Left lung (tissue), 14 donors: ENCODE measurements at places on chromosomes 1 and 21.

DNA sequence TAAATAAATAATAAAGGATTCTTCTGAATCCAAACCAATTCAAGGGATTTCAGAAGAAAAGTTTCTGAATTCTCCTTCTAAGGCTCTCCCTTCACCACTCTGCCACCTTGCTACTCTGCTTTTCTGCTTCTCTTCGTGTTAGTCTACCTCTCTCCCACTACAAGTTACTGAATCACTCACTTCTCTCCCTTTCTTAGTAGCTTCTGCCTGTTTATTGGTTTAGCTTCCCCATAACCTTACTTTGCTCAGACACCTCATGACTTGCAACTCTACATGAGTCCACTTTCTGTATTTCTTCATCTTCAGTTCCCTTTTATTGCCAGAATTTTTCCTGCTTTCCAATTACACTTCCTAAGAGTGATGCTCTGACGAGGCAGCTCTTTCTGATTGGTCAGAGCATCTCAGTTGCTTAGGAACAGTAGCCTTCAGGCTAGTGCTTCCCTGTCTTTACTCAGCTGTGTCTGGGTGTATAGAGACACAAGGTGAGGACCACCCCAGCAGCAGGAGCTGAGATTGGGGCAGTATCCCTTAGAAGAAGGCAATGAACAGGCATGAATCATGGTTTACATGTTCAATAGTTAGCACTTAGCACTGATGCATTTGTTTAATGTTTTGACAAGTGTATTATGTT, 144.6 kb downstream of the SLC30A10 start:
- peak; percentile 11 for DNase-seq

DNA sequence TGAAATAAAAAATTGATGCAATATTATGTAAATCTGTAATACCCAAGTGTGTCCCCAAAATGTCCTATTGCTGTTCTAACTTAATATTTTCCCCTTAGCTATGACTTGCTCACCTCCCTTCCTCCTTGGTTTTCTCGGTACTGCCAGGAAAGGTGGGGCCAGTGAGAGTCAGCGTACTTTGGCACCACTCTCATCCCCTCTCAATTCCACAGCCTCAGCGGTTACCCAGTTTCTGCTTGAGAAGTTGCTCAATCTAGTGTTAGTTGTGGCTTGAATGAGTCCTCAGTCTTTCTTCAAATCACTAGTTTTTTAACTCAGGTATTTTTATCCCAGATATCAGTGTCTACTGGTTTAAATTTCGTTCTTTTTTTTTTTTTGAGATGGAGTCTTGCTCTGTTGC, 32.3 kb downstream of the BCAS2 start:
- DNase-seq: no peak

DNA sequence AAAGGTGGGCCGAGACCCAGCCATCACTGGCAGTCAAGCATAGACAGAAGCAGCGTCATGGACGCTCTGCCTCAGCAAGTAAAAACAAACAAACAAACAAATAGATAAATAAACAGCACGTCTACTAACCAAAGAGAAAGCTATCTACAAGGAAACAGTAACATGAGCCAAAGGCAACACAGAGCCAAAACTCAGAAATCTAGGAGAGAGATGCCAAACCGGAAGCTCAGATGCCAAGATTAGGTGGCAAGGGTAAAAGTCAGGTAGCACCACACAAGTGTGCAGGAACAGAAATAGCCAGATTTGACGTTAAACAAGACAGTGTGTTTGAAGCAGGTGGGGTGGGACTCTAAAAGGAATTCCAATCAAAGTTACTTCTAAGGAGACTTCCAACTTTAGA, 448.3 kb upstream of the NFIA start:
- no peak for DNase-seq

DNA sequence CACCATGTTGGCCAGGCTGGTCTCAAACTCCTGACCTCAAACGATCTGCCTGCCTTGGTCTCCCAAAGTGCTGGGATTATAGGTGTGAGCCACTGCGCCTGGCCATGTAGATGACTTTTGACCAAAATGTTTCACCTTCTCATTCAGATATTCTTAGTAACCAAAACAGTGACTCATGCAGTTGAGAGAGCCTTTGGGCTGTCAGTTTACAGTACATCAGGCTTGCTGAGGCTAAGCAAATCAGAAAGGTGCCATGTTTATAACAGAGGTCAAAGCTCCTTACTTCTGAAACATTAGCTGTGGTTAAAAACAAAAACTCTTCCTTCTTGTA, 21.0 kb downstream of the CNIH4 start:
- no peak for DNase-seq

- no peak for DNase-seq
Measured at GRCh38 chr1:60878323-60878722, 204.0 kb upstream of the NFIA start.

- DNase-seq: no peak
Measured at GRCh38 chr1:230806552-230806951, 59.4 kb downstream of the CAPN9 start.

GRCh38 chr21:29904359-29905282, 35.2 kb downstream of the GRIK1 start:
- DNase-seq: peak; percentile 10

DNA sequence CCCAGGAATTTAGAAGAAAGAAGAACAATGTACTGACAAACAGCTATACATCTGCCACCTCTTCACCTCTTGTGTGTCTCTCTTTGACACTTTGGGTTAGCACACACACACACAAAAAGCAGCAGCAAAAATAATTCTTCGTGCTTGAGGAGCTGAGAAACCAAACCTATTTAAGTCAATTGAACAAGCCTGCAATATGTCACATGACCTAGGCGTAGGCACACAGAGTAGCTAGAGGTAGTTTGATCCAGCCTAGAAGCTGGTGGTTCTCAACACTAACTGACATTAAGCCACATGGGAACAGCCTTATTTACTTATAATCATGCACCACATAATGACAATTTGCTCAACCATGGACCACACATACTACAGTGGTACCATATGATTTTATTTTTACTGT, 32.3 kb downstream of the RRAGC start:
- DNase-seq: no peak

DNA sequence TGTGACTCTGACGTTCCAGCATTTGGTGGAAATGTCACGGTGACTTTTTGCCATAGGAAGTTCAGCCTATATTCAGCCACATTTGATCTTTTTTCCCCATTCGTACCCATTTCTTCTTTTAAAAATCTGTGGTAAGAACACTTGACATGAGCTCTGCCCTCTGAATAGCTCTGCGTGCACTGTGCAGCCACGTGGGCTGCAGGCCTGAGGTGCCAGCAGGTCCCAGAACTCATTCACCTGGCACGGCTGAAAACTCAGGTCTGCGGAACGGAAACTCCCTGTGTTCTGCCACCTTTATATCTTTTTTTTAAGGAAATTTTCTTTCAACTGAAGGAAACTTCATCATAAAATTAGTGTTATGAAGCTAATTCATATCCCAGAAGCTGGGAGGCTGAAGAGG, 28.6 kb downstream of the CEP104 start:
- DNase-seq: no peak

- no peak for DNase-seq
Measured at GRCh38 chr21:42839271-42840231, 39.8 kb downstream of the WDR4 start.

- DNase-seq: no peak
Measured at GRCh38 chr1:162943622-162944021, 82.6 kb upstream of the CCDC190 start.

GRCh38 chr1:63799307-63799706, 25.5 kb downstream of the ROR1 start:
- no peak for DNase-seq

GRCh38 chr1:236403905-236404696, 10.0 kb downstream of the EDARADD start:
- DNase-seq: no peak

DNA sequence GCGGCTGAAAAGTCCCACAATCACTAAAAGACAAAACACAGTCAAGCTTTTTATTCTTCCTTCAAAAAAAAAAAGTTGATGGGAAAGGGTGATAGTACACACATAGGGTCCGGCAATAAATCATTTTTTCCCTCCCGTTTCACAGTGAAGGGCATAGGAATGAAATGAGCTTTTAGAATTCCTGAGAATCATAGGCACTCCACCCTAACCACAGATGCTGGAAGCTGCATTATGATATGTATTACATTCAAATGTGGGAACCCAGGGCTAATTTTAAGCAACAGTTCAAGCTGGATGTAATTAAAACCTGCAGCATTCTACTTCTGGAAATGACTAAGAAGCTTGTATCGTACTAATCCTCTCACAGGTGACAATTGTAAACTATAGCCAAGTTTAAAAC, 75.7 kb upstream of the KCNJ15 start:
- no peak for DNase-seq

DNA sequence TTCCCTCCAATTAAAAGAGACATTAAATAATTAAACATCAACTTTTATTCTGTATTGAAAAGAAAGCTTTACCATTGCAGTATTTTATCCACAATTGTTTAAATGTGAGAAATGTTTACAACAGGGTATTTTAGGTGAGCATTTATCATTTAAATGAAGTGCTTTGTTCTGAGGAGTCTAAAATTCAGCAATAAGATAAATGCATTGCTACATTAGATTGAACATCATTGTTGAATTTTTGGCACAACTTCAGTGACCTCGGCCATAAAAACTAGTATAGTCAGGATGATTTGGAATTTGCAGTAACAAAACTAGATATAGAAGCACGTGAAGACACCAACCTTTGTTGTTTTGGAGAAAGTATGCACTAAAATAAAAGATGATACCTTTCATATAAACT, 692.9 kb downstream of the USP25 start:
- DNase-seq: no peak

GRCh38 chr1:162283657-162284056, 93.0 kb downstream of the SPATA46 start:
- DNase-seq: no peak

DNA sequence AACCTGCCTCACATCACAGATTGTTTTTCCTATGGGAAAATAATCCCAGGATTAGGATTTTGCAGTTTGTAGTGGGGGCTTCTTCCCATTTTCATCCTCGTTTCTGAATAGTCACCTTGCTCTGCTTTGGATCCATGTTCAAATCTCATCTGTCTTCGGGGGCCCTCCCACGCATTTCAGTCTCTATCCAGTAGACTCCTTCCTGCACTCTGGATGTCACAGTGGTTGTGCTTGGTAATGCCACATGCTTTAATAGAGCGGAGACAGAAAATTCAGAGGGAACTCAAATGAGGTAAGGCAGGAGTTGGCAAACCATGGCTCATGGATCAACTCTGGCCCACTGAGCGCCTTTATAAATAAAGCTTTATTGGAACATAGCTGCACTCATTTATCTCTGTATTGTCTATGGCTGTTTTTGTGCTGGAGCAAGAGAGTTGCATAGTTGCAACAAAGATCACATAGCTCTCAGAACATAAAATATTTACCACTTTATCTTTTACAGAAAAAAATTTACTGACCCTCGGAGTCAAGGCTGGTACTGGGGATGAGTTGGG, 101.0 kb downstream of the SPATA46 start:
- DNase-seq: no peak

- DNase-seq: no peak
Measured at GRCh38 chr21:23471877-23472276, 2135.4 kb downstream of the MRPL39 start.

DNA sequence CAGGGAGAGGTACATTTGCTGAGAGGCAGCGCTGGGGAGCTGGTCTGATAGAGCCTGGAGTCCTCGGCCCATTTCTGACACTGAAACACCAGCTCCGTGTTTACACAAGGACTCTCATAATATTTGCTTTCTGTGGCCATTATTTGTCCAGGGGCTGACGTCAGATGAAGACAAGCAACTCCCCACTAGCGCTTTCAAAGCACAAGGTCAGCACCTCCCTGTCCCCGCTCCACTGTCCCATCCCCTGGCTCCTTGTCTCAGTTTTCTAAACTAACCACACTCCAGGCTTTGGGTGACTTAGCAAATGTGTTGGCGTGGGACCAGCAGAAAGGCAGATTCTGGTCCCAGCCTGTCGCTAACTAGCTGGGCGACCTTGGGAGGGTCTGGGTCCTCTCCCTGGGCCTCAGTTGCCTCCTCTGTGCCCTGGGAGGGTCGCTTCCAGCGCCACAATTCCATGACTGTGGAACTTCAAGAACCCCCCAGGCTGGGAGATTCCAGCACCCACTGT, 37.4 kb upstream of the ZBTB40 start:
- DNase-seq: peak; percentile 80

DNA sequence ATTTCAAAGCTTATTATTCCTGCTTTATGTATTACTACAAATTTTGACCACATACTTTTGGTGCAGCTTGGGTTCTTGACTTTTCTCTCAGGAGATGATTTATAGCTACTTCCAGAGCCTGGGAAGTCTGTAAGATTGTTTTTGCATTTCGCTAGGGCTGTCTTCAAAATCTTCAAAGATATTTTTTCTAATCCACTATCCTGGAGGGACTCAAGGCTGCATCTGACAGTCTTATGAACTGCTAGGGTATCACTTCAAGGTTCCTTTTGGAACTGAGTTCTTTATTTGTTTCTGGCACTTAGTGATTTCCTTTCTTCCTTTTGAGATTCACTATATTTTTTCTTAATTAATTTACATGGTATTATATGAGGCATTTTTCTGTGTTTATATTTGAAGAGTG, 90.0 kb upstream of the LYPLAL1 start:
- DNase-seq: no peak

- no peak for DNase-seq
Measured at GRCh38 chr1:53959664-53960250, 13.6 kb downstream of the LRRC42 start.

- peak; percentile 56 for DNase-seq
Measured at GRCh38 chr1:230772457-230773395, 25.5 kb downstream of the CAPN9 start.

GRCh38 chr1:161200421-161200991, 1.7 kb upstream of the ADAMTS4 start:
- DNase-seq: no peak

- DNase-seq: no peak
Measured at GRCh38 chr1:86915737-86916235, 1.4 kb downstream of the HS2ST1 start.

- no peak for DNase-seq
Measured at GRCh38 chr21:35426469-35426868, 377.4 kb upstream of the RUNX1 start.

GRCh38 chr1:199279067-199279466, 640.2 kb downstream of the PTPRC start:
- no peak for DNase-seq

GRCh38 chr1:9326596-9326995, 33.9 kb downstream of the SPSB1 start:
- no peak for DNase-seq

GRCh38 chr1:220974431-220974830, 95.2 kb downstream of the HLX start:
- DNase-seq: no peak

DNA sequence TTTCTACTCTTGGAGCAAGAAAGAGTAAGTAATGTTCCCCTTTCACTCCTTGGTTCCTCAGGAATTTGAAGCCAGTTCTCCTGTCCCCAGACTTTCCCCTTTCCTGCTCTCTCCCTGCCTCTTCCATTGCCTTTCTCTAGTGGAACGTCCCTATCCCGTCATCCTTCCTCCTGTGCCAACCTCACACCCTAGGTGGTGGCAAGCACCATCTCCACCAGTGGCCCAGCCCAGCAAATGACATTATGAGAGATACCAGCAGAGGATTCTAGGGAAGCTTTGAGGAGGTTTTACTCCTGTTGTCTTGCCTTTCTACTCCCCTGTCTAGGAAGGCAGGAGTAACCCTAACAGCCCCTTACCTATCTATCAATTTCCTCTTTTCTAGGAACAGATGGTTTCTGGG, 8.1 kb upstream of the TACSTD2 start:
- no peak for DNase-seq
